ENCODE measurements at places on chromosomes 4 and X.

DNA sequence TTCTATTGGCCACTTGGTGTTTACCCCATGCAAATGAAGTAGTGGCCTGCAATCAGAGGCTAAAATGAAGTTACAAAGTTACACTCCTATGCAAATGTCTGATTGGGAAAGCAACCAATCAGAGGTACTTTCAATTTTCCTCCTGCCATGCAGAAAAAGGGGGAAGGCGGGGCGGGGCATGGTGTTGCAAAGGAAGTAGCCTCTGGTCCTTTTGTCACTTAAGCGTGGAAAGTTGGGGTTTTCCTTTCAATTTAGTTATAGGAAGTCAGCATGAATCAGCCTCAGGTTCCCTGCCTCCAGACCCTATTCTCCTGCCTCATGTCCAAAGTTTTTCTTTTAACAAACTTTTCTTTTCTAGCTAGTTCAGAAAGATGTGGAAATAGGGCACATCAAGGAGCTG lies 69.3 kb downstream of the GPC4 start:
- DNase-seq = no peak

DNA sequence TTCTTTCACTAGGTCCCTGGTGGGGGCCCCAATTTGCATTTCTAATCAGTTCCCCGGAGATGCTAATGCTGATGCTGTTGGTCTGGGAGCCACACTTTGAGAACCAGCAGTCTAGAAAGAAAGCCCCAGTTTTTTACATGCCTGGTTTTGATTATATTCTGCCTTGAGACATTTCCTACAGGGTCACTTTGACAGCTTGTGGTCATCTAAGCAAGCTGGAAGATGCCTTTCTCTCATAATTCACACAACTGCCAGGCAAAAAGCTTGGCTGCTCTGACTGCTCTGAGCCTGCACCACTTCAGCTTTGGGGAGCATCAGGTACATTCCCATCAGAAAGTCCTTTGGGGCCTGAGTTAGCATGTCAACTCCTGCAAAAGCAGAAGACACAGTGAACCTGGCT lies 5.9 kb upstream of the PLAC1 start:
- DNase-seq = no peak

DNA sequence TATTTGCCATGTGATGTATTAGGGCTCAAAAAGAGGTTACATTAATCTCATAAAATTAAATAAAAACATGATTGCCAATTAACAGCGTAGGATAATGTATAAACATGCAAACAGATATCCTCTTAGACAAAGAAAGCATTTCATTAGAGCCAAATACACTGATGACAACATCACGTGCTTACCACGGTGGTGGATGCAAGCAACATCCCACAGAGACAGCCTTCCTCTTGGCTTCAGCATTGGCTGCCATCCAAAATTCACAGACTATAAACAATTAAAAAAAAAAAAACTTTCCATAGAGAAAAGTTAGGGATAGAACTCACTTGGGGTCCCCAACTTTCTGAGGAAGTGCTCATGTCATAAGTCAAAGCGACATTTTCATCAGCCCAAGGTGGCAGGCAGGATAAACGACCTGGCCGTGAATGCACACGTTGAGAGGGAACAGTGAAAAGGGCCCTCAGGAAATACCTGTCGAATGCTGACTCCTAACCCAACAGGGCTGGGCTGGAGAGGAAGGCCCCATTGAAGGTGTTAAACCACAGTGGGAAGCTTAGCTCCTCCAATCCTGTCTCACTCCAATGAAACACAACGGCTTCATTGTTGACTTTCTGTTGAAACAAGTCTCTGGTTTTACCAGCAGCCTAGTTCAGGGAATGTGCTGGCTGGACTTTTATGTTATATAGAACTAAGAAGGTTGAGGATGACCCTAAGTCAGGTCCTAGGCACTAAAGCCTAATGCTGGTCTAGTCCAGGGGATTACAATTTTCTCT lies 48.4 kb downstream of the IDS start:
- DNase-seq = no peak

GRCh38 chr4:93835929-93836328 lies 7.4 kb downstream of the ATOH1 start:
- DNase-seq = no peak

DNA sequence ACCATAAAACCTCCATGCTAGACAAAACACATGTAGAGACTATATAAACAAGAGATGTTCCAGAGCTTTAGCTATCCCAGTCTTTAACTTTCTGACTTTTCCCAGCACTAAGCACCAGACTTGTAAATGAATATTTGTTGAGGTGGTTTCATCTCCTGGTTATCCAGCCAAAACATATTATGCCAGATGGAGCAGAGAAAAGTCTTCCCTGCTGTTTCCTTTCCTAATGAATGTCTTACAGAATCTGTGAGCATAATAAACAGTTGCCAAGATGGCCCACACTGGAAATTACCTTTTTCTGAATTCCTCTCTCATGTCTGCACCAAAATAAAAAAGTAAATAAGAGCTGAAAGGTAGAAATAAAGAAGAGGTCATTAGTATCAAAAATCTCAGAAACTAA lies 159.2 kb downstream of the TECRL start:
- no peak for DNase-seq

DNA sequence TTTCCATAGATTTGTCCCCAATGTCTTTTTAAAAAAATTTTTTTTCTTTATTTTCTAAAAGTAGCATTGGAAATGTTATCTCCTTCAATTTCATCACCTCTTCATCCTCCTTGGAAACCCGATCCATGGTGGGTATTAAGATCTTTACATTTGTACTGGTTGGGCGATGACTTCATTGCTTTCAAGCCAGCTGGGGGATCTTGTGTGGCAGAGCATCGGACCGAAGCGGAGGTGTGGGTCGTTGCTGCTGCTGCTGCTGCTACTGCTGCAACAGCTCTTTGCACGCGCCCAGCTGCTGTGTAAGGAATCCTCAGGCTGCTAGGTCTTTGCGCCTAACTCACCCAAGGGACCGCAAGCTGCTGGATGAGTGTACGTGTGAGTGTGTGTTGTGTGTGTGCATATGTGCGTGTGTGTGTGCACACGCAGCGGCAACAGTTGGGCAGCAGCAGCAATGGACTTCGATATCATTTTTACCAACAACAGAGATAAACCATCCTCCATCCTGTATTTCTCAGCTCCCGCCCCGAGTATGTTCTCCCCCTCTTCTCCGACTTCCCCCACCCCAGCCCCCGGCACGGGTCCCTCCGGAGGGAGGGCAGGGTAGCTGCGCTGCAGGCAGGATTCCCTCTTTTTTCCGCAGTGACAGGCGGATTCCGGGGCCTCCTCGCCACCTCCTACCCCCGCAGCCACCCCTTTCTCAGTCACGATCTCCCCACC lies 768 bp upstream of the CDKL5 start:
- DNase-seq = no peak

DNA sequence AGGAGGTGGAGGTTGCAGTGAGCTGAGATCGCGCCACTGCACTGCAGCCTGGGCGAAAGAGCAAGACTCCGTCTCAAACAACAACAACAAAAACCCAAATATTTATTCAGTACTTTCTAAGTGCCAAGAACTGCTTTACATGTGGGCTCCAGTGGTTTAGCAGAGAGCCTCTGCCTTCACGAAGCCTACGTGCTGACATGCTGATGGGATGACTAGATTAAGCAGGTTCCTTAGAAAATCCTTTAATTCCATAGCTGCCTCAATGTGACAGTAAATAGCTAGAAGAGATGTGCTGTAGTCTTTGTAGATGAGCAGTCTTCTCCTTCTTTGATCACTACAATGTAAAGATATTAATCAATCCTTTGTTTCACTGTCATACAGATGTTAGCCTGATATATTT lies 49.6 kb downstream of the TAPT1 start:
- DNase-seq = no peak
